ENCODE measurements at places on chromosomes 6 and 20.

- no peak for DNase-seq
These were observed 97.5 kb downstream of the MAFB start for GRCh38 chr20:40591536-40591935.

DNA sequence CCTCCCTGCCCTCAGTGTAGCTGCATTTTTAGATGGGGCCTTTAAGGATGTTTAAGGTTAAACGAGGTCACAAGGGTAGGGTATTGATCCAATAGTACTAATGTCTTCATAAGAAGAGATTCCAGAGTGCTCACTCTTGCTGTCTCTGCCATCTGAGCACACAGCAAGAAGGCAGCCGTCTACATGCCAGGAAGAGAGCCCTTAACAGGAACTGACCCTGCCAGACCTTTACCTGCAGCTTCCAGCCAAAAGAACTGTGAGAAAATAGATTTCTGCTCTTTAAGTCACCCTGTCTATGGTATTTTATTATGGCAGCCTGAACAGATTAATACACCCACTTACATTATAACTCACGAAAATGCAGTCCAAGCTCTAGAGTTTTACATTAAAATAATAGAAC, 685.3 kb upstream of the MARCKS start:
- DNase-seq, result no peak

GRCh38 chr6:120363429-120363828, 970.9 kb downstream of the TBC1D32 start:
- no peak for DNase-seq

DNA sequence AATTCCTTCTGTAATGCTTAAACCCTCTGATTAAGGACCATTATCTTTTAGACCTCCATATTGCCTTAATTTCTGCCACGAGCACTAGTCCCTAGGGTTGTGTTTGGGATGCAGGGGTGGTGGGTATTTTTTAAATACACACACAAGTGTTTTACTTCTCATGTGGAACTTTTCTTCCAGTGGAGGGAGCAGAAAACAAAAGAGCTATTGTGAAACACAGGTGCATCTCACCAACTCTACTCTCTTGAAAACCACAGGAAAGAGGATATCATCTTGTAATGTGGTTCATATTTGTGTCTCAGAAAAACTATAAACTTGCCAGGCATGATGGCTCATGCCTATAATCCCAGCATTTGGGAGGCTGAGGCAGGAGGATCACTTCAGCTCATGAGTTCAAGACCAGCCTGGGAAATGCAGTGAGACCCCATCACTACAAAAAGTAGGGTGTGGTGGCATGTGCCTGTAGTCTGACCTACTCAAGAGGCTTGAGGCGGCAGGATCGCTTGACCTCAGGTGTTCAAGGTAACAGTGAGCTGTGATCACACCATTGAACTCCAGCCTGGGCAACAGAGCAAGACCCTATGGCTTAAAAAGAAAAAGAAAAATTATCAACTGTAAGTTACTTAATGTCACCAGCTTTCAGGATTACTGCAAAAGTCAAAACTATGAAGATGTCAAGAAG, 37.3 kb downstream of the MRS2 start:
- no peak for DNase-seq

- no peak for DNase-seq
These were observed 217.8 kb upstream of the CCN2 start for GRCh38 chr6:132168961-132169360.

GRCh38 chr6:40244699-40245098, 310.4 kb upstream of the MOCS1 start:
- no peak for DNase-seq

DNA sequence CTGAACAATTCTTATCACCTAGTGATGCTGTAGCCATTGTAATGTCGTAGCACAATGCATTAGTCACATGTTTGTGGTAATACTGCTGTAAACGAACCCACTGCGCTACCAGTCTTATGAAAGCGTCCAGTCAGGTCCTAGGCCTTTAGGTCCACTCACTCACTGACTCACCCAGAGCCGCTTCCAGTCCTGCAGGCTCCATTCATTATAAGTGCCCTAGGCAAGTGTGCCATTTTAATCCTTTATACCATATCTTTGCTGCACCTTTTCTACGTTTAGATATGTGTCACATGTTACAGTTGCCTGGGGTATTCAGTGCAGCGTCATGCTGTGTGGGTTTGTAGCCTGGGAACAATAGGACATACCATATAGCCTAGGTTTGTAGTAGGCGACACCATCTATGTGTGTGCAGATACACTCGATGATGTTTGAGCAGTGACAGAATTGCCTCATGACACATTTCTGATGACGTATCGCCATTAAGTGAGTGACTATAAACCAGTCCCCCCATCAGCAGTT, 15.4 kb downstream of the IGF2R start:
- no peak for DNase-seq

GRCh38 chr20:36833275-36834020, 42.5 kb upstream of the TLDC2 start:
- DNase-seq, result no peak

DNA sequence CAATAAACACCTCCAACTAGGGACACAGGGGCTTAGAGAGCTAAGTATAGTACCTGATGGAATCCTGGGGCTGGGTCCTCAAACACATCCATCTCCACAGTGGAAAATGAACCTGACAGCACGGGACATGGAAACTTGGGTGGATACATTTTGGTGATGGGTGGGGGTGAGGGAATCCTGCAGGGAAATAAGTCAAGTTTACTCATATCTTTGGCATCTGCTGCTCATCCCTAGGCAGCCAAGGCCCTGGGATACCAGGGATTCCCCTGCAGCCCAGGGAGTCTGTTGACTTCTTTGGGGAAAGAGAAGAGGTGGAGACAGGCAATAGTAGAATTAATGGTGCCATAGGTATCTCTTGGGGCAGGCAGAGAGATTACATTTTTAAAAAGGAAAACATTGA, 6.6 kb downstream of the APOBEC2 start:
- no peak for DNase-seq

- peak; percentile 41 for DNase-seq
These were observed 9.0 kb upstream of the GRM4 start for GRCh38 chr6:34154668-34155447.

DNA sequence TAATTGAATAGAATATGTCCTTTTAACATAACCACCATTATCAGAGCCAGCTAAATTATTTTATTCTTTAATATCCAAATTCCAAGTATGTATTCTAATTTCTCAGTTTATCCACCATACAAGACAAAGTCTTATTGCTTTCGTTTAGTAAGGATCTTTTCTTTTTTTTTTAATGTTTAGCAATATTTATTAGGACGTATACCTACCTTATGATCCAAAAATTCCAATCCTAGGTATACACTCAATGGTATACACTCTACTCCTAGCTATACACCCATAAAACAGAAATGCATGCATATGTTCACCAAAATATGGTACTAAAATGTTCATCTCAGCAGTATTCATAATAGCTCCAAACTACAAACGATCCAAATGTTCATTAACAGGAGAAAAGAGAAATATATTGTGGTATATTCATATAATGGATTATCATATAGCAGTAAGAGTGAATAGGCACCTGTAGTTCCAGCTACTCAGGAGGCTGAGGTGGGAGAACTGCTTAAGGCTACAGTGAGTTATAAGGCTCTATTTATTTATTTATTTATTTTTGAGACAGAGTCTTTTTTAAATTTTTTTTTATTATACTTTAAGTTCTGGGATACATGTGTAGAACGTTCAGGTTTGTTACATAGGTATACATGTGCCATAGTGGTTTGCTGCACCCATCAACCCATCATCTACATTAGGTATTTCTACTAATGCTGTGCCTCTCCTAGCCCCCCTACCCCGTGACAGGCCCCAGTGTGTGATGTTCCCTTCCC, 17.3 kb downstream of the TNFAIP3 start:
- DNase-seq, result no peak

GRCh38 chr6:109436041-109436440, 4.4 kb downstream of the PPIL6 start:
- DNase-seq, result no peak

- no peak for DNase-seq
These were observed 248.5 kb downstream of the THBS2 start for GRCh38 chr6:169005166-169005565.

DNA sequence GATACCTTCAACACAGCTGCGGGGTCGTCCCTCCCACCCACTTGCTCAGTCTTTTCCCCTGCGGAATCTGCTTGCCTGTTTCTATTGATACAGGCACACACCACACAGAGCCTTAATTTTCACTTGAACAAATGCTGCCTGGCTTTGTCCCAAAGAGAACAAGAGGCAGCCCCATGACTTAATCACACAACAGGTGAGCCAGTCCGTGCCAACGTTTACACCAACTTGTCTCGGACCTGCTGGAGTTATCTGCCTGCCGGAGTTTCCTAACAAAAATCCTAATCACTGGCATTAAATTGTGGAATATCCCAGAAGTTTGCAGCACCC, 186.8 kb upstream of the RREB1 start:
- no peak for DNase-seq

GRCh38 chr6:118285791-118286190, 262.3 kb upstream of the PLN start:
- no peak for DNase-seq

- no peak for DNase-seq
These were observed 252.7 kb downstream of the SOD2 start for GRCh38 chr6:159440349-159440748.

GRCh38 chr20:8390037-8390433, 258.0 kb downstream of the PLCB1 start:
- no peak for DNase-seq

GRCh38 chr20:13013411-13013810, 4.6 kb downstream of the SPTLC3 start:
- DNase-seq, result no peak

DNA sequence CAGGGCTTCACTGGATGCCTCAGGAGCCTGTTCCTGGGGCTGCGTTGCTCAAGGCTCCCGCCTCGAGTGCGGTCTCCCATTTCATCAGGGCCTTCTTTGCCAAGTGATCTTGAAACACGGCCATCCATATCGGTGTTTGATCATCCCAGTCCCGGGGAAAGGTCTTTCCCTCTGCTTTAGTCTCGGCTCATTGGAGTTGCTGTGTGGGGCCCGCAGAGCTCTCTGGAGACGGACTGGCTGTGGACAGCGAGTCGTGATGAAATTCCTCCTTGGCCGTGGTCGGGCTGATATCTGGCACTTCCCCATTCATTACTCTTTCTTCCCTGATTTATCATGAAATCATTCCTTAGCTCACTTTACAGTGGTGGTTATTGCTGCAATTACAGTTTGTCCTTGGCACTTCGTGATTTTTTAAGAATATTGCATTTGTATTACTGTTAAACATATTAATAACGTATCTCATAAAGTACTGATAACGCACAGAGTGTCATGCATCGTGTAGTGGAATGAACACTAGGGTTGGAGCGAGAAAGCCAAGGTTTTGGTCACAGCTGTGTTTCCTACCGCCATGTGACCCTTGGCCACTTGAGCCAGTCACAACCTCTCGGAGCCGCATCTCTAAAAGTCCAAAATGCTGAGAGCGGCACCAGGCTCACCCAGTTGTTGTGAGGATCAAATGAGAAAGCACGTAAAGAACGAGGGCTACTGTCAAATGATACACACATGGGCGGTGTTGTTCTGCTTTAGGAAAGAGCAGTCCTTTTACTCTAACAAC, 71.8 kb downstream of the MTHFD1L start:
- no peak for DNase-seq

DNA sequence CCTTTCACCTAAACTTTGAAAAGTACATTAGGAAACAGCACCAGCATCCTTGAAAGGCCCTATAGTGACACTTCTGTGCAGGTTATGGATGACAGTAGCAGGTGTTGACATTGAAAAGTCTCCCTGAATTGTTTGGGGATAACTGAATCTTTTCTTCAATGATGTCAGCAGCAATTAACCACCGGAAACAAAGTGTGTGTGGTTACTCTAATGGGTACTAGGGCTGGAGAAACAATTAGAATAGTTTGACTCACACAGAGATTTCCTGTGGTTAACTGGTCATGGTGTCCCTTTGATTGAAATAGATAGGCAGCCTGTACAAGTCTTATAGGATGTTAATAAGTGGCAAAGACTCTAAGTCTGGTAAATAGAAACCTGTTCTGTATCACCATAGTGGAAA, 189.1 kb downstream of the TBX18 start:
- no peak for DNase-seq

DNA sequence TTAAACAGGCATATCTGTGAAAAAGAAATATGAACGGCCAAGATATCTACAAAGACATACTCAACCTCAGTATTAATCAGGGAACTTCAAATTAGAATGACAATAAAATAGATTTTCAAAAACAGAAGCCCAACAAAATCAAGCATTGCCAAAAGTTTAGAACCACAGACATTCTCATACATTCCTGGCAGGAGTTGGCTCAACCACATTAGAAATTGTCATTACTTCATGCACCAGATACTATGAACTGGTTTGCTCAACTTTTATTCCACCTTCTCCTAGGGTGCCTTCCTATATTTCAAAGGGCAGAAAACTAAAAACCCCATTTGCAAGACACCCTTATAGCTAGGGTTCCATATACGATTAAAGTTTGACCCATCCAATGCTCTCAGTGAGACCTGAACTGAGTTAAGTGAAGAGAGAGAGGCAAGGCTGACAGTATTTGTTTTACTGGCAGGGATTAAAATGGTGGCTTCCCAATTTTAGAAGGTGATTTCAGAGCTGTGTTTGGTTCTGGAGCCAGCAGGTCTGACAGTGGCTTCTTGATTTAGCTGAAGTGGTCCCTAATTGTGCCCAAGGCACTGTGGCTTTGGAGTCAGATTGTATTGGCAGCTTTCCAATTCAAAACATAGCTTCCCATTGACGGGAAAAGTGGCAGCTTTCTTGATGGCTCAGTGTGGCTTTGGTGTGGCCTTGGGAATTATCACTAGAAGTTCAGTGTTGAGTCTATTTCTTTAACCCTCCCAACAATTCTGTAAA, 77.1 kb upstream of the CDYL start:
- no peak for DNase-seq

DNA sequence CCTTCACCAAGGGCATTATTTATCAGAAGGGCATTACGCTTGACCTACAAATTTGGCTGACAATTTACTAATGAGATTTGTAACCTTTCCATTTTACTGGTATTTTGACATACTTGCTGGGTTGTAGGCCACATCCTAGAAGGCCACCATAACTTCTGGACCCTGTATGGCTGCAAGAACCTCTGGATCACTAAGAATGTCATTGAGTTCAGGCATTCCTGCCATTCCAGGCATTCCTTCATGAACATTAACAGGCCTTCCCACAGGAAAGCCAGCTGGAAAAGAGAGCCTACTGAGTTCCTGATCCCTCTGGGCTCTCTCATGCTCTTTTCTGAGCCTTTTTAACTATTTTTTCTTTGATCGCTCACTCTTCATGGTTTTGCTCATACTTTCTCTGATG, 28.4 kb upstream of the SLC35A1 start:
- DNase-seq, result no peak

- no peak for DNase-seq
These were observed 1.7 kb upstream of the NHSL1 start for GRCh38 chr6:138500867-138501446.
